ENCODE measurements at places on chromosomes 13 and 19. TPM values are rescaled to one million over a fixed set of nuclear protein-coding genes. Genes with fewer than 3 reads are reported as not detected.

The GPX4 gene
- 244 TPM for total RNA-seq

- no peaks in the 10 kb centered on the region for H3K27me3 ChIP-seq
- no peak overlapping the region for H3K27ac ChIP-seq
- H3K4me3 ChIP-seq, result no peak overlapping the region
- DNase-seq, result no peak
- H3K4me1 ChIP-seq, result no peaks in the 10 kb centered on the region
- no peaks in the 10 kb centered on the region for H3K36me3 ChIP-seq
Measured at GRCh38 chr13:97979556-97979955, 26.1 kb downstream of the IPO5 start.

The TEX101 gene
- not detected for total RNA-seq

The KASH5 gene
- not detected for total RNA-seq

The SIGLEC5 gene
- 0.23 TPM for total RNA-seq

The HSD17B14 gene
- total RNA-seq, result 3.4 TPM

The ZNF229 gene
- 6.5 TPM for total RNA-seq

GRCh38 chr13:58919551-58919950 lies 1244.2 kb downstream of the DIAPH3 start:
- no peak for DNase-seq
- no peak overlapping the region for H3K4me3 ChIP-seq
- no peaks in the 10 kb centered on the region for H3K27me3 ChIP-seq
- H3K27ac ChIP-seq, result no peak overlapping the region

The MYPOP gene
- total RNA-seq, result 10.5 TPM

Measured in heart right ventricle (tissue), 16 donors.